ENCODE measurements at places on chromosomes 1 and 21. TPM values are rescaled to one million over a fixed set of nuclear protein-coding genes. Genes with fewer than 3 reads are reported as not detected.

DNA sequence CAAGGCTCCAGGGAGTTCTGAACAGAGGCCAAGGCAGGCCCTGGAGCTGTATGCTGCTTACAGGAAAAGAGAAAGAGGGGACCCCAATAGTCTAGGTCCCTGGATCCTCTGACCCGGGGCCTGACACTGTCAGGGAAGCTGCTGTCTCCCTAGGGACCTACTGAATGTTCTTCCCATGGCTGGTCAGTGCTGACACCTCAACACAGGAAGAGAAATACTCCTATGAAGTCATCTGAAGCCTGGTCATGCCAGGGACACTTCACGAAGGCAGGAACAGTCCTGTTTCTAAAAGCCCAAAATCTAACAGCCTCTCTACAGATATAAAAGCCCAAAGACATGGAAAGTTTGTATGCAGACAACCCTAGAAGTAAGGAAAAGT lies 1.7 kb upstream of the LAD1 start:
- no peak for DNase-seq

- DNase-seq = no peak
Observed at GRCh38 chr1:109882288-109883245, 28.1 kb upstream of the CSF1 start.

DNA sequence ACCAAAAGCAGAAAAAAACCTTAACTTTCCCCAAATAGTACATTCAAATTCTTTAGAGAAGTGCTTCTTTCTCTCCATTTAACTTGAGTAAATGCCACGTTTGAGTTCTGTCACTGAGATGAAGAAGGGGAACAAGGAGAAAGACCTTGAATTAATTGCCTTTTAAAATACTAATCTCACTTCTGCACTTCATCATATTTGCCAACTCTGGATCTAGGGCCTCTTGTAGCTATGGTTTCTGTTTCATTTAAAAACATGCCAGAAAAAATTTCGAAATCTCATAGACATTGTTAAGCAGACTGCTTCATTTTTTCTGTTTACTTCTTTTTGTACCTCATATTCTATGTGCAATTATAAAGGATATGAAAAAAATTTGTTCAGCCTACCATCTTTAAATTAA lies 24.6 kb downstream of the MIXL1 start:
- no peak for DNase-seq

The SLC41A1 gene
- 27.6 TPM for total RNA-seq

GRCh38 chr1:184088037-184088436 lies 36.5 kb downstream of the TSEN15 start:
- no peak for DNase-seq

The GNG5 gene
- 128 TPM for total RNA-seq

DNA sequence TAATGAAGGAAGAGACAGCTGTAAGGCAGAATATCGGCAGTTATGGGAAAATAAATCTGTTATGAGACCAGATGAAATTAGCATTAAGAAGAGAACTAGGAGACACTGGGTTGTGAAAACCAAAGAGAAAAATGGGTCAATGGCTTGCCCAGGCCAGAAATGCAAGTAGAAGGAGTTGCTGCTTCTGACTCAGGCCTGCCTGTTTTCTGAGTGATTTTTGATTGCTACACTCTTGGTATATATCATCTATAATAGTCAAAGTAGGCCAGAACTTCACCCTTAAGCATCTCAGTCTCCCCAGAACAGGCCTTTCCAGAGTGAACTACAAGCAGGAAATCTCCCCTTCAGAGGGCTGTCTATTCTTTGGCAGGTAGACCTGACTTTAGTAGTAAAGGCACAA lies 107.0 kb downstream of the NRIP1 start:
- no peak for DNase-seq

The BNIPL gene
- total RNA-seq = 0.75 TPM

GRCh38 chr1:199305053-199305452 lies 666.2 kb downstream of the PTPRC start:
- DNase-seq = no peak

The A3GALT2 gene
- not detected for total RNA-seq

The IVL gene
- total RNA-seq = not detected

GRCh38 chr1:36963006-36963405 lies 71.3 kb downstream of the GRIK3 start:
- no peak for DNase-seq

The GPR52 gene
- 1.7 TPM for total RNA-seq

The LAX1 gene
- total RNA-seq = 32.4 TPM

DNA sequence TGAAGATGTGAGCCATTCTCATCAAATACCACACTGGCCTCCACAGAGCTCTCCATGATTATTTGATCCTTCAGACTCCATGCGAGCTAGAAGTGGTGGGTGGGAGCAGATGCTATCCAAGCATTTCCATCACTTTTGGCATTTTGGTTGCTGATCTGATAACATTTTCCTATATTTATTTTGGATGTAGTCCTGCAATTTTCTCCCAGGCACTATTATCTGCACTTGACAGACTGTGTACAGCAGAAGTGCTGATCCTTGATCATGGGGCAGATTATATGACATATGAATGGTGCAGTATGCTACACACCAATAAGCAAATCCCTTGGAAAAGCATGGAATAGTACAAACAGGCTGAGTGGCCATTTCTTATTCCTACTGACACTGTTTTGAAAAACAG lies 167.6 kb upstream of the LRRC7 start:
- DNase-seq = no peak

GRCh38 chr1:205518661-205519540 lies 14.4 kb downstream of the CDK18 start:
- DNase-seq = no peak

The UBIAD1 gene
- 41.8 TPM for total RNA-seq

GRCh38 chr1:193185901-193186731 lies at the start of gene B3GALT2:
Gene B3GALT2 (minus strand): TSS chr1:193186613. CDS start chr1:193181562, 5,051 bp downstream.
- peak; percentile 24 for DNase-seq

- no peak for DNase-seq
Observed at GRCh38 chr1:94514095-94514727, 27.3 kb downstream of the F3 start.

The MR1 gene
- 16.4 TPM for total RNA-seq

DNA sequence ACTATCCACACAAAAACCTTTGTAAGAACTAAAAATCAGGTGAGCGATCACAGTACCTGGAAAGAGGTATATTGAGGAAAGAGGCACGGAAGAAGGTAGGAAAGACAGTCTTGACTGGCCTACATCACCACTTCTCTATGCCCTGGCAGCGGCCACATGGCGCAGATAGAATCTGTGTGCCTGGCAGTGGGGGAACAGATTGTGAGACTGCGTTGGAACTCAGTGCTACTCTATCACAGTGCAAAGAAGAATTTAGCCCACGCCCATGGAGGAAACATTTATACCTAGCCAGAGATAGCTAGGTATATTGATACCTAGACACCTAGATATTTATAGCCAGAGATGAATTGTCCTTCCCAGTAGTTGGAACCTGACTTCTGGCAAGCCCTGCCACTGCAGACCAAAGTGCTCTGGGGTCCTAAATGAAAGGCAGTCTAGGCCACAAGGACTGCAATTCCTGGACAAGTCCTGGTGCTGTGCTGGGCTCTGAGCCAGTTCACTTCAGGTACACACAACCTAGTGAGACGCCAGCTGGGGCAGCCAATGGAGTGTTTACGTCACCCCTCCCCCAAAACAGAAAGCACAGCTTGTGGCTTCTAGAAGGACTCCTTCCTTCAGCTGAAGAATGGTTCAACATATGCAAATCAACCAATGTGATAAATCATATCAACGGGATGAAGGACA lies 51.9 kb downstream of the DHX9 start:
- DNase-seq = no peak

The NFASC gene
- total RNA-seq = 0.16 TPM

GRCh38 chr1:28123461-28123961 lies 35.1 kb upstream of the EYA3 start:
- no peak for DNase-seq

The ARPC5 gene
- 142 TPM for total RNA-seq

DNA sequence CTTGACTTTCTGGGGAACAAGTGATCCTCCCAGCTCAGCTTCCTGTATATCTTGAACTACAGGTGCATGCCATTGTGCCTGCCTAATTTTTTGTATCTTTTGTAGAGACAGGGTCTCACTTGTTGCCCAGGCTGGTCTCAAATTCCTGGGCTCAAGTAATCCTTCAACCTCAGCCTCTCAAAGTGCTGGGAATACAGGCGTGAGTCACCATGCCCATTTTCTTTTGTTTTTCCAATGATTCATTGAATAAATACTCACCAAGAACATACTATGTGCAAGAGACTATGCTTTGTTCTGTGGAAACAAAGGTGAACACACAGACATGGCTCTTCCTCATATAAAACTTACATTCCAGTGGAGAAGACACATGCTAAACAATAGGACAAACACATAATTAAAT lies 407.8 kb upstream of the DAB1 start:
- no peak for DNase-seq

GRCh38 chr1:106207185-106207584 lies 849.3 kb upstream of the PRMT6 start:
- DNase-seq = no peak

DNA sequence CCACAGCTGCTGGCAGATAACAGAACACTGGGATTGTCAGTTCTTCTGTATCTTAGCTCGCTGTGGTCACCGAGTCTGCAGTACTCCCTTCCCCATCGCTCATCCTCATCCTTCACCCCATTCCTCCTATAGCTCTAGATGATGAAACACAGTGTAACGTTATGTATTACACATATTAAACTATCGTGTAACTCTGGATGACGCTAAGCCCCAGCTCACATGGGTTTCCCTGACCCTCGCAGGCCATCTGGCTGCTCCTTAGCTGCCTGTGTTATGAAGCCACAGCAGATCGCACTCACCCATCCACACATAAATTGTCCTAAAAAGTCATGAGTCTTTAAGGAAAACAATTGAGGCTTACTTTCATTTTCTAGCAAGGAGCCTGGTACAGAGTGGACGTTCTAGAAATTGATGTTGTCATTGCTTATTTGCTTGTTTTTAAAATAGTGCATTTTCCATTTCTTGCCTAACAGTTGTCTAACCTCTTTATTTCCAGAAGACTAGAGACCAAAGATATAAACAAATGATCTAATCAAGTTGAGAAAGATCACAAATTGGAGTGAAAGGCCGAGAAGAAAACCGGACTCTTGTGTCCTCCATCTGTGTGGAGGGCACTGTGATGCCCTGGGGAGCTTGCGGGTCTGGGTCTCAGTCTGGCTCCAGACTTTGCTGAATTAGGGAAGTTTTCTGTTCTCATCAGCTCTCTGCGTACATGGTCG lies 24.3 kb upstream of the PCP4 start:
- no peak for DNase-seq

The FCRL5 gene
- total RNA-seq = not detected

- DNase-seq = no peak
Observed at GRCh38 chr21:27839512-27840115, 872.7 kb upstream of the ADAMTS5 start.

The RNU1-2 gene
- total RNA-seq = 1,293 TPM

- DNase-seq = no peak
Observed at GRCh38 chr1:58699011-58699762, 675 bp downstream of the MYSM1 start.

DNA sequence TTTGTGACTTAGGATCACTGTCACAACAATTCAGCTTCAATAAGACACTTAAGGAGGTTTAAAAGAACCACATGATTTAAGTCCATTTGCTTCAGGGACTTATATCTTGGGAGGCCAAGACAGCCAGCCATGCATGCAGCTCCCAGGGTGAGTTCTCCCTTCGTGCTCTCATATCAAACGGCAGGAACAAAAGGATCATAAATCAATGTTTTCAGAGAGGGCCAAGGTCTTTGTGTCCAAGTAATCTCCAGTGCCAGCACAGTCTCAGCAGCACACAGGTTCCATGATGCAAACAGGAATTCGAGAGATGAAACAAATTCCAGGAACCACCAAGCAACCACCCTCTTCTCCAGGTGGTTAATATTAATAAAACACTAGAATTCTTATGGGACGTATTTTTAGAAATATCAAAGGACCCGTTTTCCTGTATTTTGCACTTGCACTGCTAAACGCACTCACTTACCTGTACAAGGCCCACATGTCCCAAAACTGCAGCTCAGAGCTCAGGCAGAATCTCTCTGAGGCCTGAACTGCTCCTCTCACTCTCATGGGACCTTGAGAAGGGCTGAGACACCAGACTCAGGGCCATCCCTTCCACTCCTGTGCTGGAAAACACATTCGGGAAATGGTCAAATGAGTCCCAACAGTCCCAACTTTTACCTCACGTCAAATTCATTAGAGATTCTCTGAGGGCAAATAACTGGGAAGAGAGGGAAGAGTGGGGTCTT lies 100.0 kb upstream of the RAB4A start:
- no peak for DNase-seq

- no peak for DNase-seq
Observed at GRCh38 chr1:100628631-100629081, 90.7 kb downstream of the GPR88 start.

DNA sequence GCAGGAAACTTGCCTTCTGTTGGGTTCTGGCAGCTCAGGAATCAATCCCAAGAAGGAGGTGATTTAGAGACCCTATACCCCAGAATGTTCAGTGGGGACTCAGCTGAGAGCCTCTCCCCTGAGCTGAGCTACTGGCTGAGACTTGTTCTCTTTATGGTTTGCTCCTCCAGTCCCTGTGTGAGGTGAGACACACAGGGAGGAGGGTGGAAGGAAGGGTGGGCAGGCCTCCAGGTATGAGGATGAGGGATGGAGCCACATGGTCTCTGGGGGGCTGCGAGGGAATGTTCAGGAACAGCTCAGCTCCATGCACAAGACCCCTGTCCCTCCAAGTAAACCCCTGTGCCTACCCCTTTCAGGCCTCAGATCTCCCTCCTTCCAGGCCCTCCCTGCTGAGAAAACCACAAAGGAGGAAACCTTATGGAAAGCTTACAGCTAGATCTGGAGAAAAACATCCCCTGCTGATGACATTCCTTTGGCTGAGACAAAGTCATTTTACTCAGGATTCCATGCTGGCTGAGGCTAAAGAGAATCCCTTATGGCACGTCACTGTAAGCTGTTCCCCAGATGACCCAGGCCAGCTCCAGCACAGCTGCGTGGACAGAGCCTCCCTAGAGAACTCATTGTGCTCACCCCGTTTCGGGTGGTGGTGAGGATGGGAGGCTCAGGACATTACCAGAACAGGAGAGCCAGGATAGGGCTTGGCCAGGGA lies 91.5 kb upstream of the IPO9 start:
- DNase-seq = no peak

DNA sequence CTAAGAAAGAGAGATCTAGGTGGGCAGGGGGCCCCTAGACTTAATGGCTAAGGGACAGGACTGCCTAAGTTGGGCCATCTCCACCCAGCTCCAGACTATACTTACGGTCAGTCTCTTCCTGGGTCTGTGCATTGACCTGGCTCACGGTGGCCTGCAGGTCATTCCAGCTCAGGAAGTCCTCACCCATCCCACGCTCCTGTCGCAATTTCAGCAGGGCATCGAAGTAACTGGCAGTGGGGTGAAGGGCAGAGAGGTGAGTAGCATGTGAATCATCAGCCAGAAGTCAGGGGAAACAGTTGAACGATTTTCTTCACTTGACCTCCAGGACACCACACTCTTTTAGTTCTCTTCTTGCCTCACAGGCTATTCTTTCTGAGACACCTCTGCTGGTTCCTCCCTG lies 20.5 kb downstream of the IQGAP3 start:
- DNase-seq = no peak

- no peak for DNase-seq
Observed at GRCh38 chr1:212466437-212466836, 33.7 kb downstream of the NENF start.

- DNase-seq = no peak
Observed at GRCh38 chr1:16138772-16139221, 17.1 kb downstream of the EPHA2 start.

Data from CD8-positive, alpha-beta memory T cell (primary cell).